ENCODE measurements at places on chromosomes 5 and 9.

DNA sequence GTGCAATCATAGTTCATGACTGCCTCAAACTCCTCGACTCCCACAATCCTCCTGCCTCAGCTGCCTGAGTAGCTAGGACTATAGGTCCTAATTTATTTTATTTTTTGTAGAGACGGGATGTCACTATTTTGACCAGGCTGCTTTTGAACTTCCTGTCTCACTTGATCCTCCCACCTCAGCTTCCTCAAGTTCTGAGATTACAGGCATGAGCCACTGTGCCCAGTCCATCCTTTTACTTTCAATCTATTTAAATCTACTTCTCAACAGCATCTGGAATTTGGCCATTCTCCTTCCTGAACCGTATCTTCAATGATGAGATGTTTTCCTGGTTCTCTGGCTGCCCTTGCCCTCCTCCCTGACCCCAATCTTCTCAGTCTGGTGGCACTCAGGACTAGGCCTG, 12.2 kb upstream of the GRIN1 start:
- no peak for DNase-seq

DNA sequence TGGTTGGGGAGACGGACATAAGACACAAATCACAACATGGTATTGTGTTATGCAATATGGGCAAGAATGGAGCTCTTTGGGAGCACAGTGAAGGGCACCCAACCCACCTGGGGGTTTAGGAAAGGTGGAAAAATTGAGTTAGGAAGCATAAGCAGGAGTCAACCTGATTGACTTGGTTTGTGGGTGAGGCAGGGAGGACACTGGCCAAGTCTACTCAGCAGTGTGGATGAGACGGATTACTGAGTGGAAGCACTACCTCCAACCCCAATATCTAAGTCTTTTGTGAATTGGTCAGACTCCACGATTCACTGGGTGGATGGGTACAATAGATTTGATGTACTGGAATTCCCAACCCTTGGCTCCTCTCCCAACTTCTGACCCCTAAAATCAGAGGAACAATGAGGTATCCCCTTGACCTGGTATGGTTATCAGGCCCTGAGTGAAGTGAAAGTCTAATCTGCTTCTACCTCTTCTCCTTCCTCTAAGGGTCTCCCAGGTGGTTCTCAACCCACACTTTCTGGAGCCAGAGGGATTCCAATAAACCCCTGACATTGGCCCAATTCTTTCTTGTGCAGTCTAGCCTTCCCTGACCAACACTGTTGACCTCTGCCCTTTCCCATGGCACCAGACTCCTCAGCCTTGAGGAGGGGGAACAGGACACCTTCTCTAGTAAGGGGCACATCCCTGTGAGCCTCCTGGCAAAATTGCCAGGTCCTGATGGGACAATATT, 5.2 kb downstream of the EGR1 start:
- no peak for DNase-seq

- no peak for DNase-seq
Observed at GRCh38 chr9:104810421-104811339, 46.8 kb downstream of the NIPSNAP3B start.

- DNase-seq = no peak
Observed at GRCh38 chr5:68269820-68270219, 54.3 kb downstream of the PIK3R1 start.

- peak; percentile 71 for DNase-seq
Observed at GRCh38 chr5:157602505-157602904, 26.9 kb upstream of the ADAM19 start.

DNA sequence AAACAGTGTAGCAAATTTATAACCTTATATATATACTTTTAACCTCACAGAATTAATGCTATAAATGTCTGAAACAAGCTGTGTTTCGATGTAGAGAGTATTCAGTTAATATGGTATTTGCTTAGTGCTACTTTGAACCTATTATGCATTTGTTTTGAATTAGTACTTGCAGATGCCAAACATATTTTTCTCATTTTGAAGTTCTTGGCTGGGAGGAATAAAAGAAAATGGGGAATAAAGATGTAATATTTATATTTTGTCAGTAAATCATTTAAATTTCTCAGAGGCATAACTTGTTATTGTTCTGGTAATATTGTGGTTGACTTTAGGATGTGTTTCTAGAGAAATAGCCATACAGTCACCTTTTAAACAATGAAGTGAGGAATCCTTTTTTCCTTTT, 175.9 kb upstream of the IZUMO3 start:
- DNase-seq = no peak

GRCh38 chr9:107049046-107049802, 186.3 kb downstream of the ZNF462 start:
- no peak for DNase-seq

GRCh38 chr5:92890841-92891244, 690.2 kb downstream of the NR2F1-AS1 start:
- DNase-seq = no peak

- DNase-seq = no peak
Observed at GRCh38 chr9:127876764-127877562, 512 bp downstream of the AK1 start.

GRCh38 chr9:94860678-94861588, 134.4 kb downstream of the AOPEP start:
- DNase-seq = peak; percentile 69

DNA sequence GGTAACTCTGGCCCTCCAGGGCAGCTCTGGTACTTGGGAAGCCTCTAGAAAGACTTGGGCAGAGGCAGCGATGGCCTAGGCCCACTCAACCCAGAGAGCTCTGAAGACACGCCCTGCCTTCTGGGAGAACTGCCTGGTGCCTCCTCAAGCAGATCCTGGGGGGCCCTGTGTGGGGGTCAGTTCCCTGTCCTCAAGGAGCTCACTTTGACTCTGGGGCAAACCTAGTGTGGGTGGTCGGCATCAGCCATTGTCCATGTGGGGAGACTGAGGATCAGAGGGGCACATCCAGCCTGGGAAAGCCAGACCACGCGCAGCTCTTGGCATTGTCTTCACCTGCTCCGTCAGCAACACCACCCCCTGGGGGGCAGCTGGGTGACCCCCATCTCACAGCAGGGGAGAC, 28.0 kb downstream of the ABO start:
- no peak for DNase-seq

- DNase-seq = no peak
Observed at GRCh38 chr9:95138474-95138873, 179.0 kb downstream of the FANCC start.

DNA sequence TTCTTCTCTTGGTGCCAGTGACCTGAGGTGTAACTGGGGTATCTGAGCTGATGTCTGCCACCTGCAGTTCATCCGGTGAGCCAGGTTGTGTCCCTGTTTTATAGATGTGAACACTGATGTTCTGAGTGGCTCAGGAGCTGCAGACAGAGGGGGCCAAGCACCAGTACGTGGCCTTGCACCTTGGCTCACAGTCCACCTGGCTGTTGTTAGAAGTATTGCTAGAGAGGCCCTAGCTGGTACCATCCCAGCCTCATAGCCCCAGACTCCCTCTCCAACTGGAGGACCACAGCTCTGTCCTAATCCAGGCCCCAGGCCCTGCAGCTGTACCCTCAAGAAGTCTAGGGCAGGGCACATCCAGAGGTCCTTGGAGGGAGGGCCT, 16.2 kb downstream of the PHF2 start:
- no peak for DNase-seq

- DNase-seq = no peak
Observed at GRCh38 chr9:120859361-120859760, 16.6 kb upstream of the PSMD5 start.

DNA sequence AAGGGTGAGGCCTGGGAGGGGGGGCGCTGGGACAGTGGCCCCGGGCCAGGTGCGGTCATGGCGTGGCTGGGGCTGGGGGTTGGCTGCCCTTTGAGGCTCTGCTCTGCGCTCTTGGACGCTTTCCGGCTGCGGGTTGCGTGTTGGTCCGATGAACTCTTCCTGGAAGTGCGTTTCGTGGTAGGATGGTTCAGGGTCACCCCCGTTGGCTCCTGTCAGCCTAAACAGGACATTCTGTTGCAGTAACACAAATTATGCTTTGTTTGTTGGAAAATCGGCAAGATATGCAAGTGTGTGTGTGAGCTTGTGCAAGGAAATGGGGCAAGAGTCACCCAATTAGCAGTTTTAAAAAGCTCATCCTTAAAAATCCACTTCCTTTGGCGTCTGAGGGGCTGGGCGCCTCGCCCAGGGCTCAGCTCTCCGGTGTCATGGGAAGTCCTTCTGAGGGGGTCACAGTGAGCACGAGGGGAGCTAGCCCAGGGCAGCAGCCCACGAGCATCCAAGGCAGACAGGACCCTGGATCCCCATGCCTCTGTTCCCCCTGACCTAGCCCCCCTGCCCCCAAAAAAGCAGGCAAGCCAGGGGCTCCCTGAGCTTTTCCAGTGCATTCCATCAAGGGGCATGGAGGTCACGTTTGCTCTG, 22.2 kb upstream of the RNU6ATAC start:
- no peak for DNase-seq

DNA sequence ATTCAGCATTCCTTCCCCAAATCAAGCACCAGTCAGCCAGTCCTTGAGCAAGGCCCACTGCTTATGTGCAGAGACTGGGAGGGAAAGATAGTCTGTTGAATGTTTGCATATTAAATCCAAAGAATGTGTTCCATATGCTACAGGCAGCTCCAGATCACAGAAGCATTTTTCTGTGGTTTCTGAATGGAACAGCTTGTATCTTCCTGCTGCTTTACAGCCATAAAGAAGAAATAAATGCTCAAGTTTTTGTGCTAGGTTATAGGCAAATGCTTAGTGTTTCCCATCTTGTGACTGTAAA, 310.3 kb downstream of the TRIM36 start:
- no peak for DNase-seq

- no peak for DNase-seq
Observed at GRCh38 chr9:33659921-33660320, 135.4 kb upstream of the PRSS3 start.

GRCh38 chr5:41057231-41057630, 13.9 kb downstream of the MROH2B start:
- DNase-seq = no peak

DNA sequence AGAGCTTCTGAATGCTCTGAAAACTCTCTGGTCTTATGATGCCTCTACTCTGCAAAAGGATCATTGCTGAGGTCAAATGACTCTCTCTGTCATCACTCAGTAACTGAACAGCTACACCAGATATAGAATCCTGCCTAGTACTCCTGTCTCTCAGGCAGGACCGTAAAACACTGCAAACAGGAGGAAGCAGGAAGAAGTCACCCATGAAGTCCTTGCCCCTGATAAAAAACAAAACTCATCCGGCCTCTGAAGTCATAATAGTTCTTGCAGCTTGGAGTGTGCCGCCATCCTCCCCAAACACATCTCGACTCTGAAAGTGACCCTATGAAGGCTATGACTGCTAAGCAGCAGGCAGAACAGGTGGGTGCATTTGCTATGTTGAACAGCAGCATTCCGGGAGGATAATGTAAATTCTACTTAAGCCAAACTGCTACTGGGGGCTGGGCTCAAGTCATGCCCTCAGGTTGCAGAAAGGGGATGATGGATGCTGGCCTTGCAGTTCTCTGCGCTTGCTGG, 81.9 kb upstream of the FAM169A start:
- DNase-seq = no peak

DNA sequence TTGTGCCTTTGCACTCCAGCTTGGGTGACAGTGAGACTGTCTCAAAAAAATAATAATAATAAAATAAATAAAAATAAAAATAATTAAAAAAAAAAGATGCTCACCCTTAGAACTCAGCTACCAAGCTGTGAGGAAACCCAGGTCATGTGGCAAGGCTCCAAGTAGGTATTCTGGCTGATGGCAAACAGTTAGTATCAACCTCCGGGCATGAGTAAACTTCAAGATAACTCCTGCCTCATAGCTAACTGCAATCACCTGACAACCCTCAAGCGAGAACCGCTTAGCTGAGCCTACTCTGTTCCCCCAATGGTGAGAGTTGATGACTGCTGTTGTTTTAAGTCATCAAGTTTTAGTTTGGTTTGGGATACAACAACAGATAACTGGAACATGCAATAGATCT, 6.1 kb upstream of the SLC44A1 start:
- no peak for DNase-seq

DNA sequence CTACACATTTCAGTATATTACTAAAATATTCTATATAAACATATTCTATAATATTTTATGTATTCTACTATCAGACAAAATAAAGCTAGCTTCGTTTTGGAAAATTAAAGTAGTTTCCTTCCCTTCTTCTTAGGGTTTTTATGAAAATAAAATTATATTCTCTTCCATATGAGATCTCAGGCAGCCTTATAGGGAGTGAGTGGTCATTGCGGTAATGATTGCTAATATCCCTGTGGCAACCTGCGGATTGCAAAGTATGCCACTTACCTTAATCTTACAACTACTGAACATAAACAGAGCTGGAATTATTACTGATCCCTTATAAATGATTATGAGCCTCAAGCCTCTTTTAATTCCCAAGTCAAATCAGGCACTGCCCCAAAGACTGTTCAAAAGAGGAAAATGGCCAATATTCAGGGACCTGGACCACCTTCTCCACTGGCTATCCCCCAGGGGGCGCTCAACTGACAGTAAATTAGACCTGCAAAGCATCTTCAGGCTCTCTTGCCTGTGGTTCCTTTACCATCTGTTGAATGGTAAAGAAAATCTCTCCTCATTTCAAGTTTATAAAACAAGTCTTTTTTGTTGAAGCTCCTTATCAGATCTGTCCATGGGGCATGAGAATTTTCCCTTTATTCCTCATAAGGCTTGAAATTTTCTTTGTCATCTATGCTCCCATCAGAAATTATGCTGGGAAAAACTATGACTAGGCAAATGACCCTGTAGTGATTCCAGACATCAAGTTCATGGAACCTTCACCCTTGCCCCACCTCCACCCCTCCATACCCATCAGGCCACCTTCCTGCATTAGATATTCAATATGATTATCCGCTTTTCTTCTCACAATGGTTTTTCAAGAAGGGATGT, 163.9 kb downstream of the CEMIP2 start:
- DNase-seq = peak; percentile 79

DNA sequence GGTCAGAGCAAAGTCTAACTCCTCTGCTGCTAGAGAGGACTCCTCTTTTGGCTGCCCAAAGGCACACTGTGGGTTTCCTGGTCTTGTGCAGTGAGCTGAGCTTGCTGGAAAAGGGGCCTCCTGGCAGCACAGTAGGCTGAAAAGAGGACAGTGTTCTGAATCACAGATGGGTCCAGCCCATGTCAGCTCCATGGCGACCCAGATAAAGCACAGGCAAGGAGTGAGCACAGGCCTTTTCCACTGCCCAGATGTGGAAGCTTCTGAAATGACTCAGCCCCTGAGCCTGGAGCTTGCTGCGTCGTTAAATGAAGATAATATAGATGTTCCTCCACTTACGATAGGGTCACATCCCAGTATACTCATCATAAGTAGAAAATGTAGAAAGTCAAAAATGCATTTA, 8.1 kb downstream of the CCDC180 start:
- no peak for DNase-seq

DNA sequence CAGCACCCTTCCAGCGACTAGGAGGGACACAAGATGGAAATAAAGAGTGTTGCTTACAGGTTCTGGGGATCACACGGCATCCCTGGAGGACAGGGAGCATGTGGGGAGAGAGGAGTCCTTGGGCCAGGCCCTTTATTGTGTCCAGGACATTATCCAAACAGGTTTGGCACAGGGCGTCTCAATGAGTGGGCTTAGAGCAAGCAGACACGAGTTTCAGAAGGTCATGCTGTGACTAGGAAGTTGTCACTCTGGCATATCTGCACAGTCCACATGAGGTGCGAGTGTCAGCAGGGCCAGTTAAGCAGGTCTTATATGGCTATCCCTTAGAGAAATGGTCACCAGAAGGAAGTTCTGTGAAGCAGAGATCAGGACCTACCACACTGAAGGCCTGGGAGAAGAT, 174.5 kb upstream of the OTULINL start:
- DNase-seq = no peak
